MCF 10A (cell line): ENCODE measurements at places on chromosomes 1 and 21. TPM values are rescaled to one million over a fixed set of nuclear protein-coding genes. Genes with fewer than 3 reads are reported as not detected.

The RAVER2 gene
- total RNA-seq, result 5.3 and 5.9 TPM in 2 replicates

- DNase-seq, result peak; percentile 10
These were observed 504.9 kb downstream of the OMA1 start for GRCh38 chr1:58041621-58042020.

DNA sequence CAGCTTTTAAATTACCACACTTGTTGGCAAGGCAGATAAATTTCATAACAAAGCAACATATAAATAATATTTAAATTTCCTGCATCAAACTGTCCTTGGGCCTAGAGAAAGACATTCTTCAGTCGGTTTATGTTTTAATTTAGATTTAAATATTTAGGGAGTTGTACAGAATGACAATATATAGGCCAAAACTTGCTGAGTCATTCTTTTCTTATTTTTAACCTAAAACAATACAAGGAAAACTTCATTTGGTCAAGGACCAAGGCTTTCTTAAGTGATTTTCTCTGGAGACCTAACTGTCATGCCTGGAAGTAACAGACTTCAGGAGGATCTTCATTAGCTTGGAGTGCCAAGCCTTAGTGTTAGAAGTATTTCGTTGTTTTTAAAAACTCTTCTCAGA is 5.6 kb downstream of the MAP10 start:
- DNase-seq, result no peak

GRCh38 chr1:101728029-101728428 is 268.7 kb downstream of the OLFM3 start:
- DNase-seq, result no peak

DNA sequence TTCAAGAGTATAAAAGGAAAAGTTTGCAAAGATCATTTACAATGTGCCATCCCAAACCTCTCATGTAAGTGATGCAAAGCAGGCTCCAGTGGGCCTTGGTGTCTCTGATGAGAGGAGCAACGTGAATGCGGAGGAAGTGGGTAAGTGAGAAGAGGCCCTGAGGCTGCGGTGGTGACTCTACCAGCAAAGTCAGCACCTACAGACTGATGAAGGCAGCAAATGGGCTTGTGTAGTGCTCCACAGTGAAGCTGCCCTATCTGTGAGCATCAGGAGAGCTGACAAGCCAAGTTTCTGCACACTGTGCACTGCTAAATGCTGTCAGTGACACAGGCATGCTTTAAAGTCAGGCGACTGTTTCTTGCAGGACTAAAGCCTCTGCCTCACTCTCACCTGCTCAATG is 15.6 kb upstream of the RAP1A start:
- no peak for DNase-seq

- no peak for DNase-seq
These were observed 95.4 kb downstream of the POFUT2 start for GRCh38 chr21:45192332-45192731.

The ST7L gene
- 25.5 and 29.1 TPM in 2 replicates for total RNA-seq

The FHL3 gene
- total RNA-seq, result 13.5 and 18.8 TPM in 2 replicates

GRCh38 chr1:183365093-183365492 is 53.1 kb downstream of the NMNAT2 start:
- DNase-seq, result no peak

GRCh38 chr1:89692601-89693521 is 59.9 kb downstream of the LRRC8C start:
- DNase-seq, result no peak

The MAP3K7CL gene
- total RNA-seq, result 4.9 and 6.3 TPM in 2 replicates

The CFHR2 gene
- total RNA-seq, result not detected in 2 replicates

DNA sequence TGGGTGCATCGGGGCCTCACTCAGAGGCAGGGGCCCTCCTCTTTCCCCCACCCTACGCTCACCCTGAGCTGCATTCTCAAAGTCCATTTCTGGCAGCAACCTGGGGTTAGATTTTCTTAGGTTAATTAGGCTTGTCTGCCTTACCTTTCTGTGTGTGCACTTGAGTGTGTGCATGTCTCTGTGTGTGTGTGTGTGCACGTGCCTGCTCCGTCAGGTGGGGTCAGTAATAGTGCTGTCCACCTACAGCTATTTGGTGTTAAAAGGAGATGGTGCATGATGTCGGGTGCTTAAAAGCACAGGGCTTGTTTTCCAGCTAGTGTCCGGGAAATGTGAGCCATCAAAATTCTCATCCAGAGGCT is 257.9 kb downstream of the CAMTA1 start:
- DNase-seq, result no peak

The LRRC3 gene
- not detected in 2 replicates for total RNA-seq

The ATP1A4 gene
- not detected in 2 replicates for total RNA-seq

GRCh38 chr1:46183079-46183847 is 7.0 kb upstream of the P3R3URF start:
- peak; percentile 100 for DNase-seq

- no peak for DNase-seq
These were observed 67.1 kb downstream of the GFI1 start for GRCh38 chr1:92419642-92420041.

The ATP13A2 gene
- 59.4 and 61.3 TPM in 2 replicates for total RNA-seq

- DNase-seq, result no peak
These were observed 36.0 kb downstream of the CENPF start for GRCh38 chr1:214638997-214639396.

- peak; percentile 38 for DNase-seq
These were observed 82.3 kb downstream of the HMCN1 start for GRCh38 chr1:185816460-185816859.

- no peak for DNase-seq
These were observed 21.9 kb upstream of the EVA1B start for GRCh38 chr1:36345353-36345752.

The LAMB3 gene
- total RNA-seq, result 999 and 1,572 TPM in 2 replicates

- no peak for DNase-seq
These were observed 17.2 kb upstream of the RCSD1 start for GRCh38 chr1:167612587-167613385.

The ST6GALNAC5 gene
- 2.1 and 3.3 TPM in 2 replicates for total RNA-seq

GRCh38 chr1:169594391-169594790 is 8.1 kb upstream of the F5 start:
- no peak for DNase-seq

GRCh38 chr1:155192346-155193274 is 15.1 kb downstream of the THBS3 start:
- peak; percentile 94 for DNase-seq

- DNase-seq, result no peak
These were observed 108.8 kb upstream of the ARTN start for GRCh38 chr1:43824795-43825194.

DNA sequence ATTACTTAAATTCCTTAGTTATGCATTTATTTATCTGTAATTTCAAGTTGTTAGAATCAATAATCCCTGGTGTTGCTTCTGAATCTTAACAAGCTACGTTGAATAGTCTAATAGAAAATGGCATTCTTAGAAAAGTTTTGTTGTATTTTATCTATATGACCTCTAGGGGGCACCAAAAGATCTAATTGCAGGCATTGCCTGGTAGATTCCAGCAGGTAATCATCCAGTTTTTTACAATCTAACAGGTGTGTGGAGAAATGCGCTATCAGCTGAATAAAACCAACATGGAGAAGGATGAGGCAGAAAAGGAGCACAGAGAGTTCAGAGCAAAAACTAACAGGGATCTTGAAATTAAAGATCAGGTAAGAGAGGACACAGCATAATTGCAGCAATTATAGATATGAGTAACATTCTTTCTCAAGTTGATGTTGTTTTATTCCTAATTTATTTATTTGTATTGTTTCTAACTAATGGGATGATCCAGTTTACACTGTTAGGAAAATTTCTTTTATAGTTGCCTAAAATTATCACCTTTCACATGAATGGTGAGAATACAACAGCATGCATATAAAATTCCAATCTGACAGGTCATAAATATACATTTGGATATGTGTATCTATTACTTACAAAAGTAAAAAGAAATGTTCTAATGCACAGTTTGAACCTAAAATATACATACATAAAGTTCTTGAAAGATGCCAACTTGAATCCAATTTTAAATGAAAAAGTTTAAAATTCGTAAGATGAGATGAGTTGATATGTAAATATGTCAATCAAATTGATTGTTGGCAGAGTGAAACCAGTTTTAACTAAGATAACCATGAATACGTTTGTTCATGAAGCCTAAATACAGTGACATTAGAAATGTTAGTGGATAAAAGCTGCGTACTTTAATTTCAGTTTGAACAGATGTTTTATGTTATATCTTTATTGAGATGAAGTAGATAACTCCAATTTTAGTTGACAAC is 88.4 kb downstream of the SDCCAG8 start:
- DNase-seq, result peak; percentile 79

DNA sequence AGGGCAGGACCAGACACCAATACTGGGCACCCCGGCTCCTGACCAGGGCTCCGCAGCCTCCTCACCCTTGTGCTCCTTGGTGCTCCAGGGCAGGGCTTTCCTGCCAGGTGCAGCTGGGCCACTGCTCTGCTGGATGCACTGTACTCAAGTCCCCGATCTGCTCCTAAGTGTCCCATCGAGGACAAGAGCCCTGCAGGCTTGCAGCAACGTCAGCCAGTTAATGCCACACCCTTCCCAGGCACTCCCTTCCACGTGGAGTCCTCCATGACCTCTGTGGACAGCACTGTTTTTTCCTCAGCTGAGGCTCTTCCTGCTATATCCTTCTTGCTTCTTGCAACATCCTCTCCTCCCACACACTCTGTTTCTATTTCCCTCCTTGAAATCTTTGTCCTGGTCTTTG is 94.0 kb upstream of the NGF start:
- DNase-seq, result peak; percentile 54

DNA sequence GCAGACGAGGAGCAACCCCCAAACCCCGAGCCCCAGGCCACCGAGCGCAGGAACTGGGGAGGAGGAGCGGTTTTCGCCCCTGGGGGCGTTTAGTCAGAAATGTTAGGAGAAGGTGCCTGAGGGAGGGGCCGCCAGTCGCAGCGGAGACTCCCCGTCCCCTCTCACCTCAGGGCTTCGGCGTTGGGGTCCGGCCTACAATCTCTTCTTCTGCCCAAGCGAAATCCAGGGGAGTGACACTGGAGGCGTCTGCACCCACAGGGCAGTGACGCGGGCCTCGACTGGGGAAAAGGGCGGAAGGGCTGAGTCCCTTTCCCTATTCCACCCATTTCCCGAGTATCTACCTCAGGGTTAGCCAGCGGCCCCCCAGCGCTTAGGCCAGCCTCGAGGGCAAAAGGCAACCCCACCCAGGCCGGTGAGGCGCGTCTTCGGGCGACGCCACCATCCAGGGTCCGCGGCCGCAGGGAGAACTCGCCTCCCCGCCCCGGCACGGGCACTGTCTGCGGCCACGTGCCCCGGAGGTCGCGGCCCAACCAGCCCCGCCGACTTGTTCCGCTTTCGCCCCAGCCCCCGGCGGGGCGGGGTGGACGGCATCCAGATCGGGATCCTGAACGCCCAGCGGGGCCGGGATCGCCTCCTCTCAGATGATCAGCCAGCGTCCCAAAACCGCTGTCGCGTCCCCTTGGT is 118.7 kb upstream of the BARHL2 start:
- no peak for DNase-seq

- no peak for DNase-seq
These were observed 10.6 kb downstream of the PLXNA2 start for GRCh38 chr1:208233546-208233945.
